ENCODE measurements at places on chromosomes 5 and 9.

- no peak for DNase-seq
Measured at GRCh38 chr5:178186427-178186826, 744 bp downstream of the GMCL2 start.

DNA sequence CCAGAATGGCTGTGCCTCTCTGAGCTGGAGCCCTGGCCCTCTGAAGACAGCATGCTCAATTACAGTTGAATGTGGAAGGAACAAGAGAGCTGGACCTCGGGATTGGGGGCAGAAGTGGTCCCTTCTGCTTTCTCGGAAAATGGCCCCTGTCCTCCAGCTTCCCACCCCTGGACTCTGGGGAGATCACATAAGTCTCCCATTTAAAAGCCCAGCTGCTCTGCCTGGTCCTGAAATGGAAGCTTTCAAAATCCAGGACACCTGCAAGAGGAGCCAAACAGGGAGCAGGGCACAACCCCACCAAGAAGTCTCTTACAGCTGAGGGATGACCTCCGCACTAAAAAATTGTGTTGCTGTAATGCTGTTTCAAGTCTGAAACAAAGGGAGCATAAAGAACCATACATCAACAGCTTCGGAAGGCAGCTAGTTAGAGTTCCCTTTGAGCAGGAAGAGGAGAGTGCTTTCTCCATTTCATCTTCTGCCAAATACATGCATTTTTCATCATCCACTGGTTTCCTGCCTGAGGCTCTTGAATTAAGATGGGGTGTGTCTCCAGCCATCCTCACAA is 48.2 kb downstream of the TGFBI start:
- DNase-seq, result no peak

DNA sequence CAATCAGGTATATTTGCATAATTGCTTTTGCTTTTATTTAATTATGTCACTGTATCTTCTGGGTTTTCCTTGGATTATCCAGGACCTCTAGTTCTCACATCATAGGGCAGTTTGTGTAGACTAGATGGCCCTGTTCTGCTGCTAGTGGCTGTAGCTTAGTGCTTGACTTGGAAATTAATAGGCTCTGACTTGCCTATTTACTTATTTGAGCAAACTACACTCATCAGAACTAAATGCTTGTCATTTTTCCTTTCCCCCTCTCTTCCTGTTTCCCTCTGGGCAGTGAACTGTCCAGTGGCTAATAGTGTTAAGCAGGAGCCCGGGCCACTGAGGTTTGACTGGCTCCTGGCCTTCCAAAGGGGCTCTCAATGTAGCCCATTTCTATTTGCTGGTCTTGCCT is 135.7 kb downstream of the MAN2A1 start:
- DNase-seq, result no peak

DNA sequence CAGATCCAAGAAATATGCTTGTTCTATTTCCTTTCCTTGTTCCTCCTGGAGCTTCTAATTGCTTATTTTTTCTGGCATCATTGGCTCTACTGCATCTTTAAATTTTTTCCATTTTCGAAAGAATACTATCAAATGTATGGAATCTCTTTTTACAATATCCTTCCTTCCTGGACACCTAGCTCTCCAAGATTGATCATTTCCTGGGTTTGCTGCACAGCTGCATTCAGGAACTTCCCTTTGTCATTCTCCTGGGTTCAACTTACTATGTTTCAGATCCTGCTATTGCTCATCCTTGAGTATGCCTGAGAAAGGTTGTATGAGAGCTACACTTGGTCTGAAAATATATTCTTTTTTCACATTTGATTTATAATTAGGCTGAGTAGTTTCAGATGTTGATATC is 73.7 kb upstream of the ERCC6L2 start:
- no peak for DNase-seq

GRCh38 chr5:38534156-38534453 is 22.3 kb downstream of the LIFR start:
- no peak for DNase-seq

DNA sequence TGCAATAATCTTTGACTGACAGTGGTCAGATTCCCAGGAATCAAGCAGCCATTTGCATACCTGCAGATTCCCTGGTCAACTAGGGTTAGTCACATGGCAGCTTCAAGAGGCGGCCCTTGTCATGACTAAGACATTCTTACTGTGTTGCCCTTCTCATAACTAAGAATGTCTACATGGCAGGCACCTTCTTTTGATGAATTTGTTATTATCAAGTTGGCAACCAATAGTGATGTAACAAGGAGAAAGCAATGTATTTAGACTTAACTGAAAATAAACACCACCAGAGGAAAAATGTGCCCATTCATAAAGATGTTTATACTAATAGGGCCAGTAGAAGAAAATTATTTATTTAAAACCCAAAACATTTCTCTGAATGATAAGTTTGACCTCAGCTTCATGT is 215.6 kb downstream of the TLE1 start:
- no peak for DNase-seq

GRCh38 chr5:36730537-36731216 is 124.3 kb downstream of the SLC1A3 start:
- no peak for DNase-seq

DNA sequence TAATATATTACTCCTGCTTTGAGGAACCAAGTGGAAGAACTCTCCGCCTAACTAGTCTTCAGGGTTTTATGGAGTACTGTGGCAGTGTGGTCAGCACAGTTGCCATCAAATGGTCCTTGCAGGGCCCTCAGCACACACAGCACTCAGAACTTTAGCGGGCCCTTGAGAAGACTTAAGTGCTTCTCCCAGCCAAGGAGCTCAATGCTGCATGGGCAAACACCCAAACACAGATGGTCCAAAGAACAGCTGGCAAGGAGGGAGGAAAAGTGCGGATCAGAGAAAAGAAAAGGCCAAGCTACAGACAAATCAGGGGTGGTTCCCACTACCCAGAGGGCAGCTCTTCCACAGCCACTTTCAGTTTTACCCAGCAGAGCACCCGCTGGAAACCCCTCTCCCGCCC is 98.6 kb downstream of the SPOCK1 start:
- DNase-seq, result no peak

DNA sequence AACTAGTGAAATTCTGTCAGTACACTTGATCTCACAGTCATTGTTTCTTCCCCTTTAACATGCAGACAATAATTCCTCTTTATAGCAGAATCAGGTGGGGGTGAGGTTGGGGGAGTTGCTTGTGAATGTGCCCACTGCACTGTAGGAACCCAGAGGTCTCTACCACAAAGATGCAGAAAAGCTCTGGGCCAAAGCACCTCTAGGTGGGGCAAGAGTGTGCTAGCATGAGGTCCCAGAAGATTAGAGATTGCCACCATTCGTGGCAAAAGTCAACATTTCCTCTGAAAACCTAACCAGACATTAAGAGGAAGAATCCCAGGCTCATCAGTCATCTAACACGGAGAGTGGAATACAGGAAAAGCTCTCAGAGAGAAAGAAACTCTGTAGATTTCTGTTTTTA is 74.5 kb downstream of the PTCD2 start:
- no peak for DNase-seq

- DNase-seq, result no peak
Measured at GRCh38 chr5:39158127-39158593, 61.2 kb downstream of the FYB1 start.

All from cerebellar nuclear complex (tissue), 1 donor.